ENCODE measurements at places on chromosomes 1 and 21.

DNA sequence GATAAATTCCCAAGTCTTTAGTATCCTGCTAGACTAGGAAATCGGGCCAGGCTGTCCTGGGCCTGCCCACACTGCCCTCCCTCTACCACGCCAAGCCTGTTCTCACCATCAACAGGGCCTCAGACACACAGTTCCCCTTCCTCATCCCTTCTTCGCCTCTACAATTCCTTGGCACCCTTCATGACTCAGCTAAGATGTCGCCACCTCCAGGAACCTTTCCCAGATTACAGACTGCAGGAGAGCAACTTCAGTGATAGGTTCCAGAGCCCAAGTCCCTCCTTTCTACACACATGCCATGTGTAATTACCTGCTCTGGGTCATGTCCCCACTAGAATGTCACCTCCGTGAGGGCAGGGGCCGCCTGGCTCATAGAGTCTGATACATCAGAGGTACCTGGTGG is 3.3 kb downstream of the RIMS3 start:
- no peak for DNase-seq

GRCh38 chr1:52669696-52670095 is 28.5 kb downstream of the COA7 start:
- no peak for DNase-seq

DNA sequence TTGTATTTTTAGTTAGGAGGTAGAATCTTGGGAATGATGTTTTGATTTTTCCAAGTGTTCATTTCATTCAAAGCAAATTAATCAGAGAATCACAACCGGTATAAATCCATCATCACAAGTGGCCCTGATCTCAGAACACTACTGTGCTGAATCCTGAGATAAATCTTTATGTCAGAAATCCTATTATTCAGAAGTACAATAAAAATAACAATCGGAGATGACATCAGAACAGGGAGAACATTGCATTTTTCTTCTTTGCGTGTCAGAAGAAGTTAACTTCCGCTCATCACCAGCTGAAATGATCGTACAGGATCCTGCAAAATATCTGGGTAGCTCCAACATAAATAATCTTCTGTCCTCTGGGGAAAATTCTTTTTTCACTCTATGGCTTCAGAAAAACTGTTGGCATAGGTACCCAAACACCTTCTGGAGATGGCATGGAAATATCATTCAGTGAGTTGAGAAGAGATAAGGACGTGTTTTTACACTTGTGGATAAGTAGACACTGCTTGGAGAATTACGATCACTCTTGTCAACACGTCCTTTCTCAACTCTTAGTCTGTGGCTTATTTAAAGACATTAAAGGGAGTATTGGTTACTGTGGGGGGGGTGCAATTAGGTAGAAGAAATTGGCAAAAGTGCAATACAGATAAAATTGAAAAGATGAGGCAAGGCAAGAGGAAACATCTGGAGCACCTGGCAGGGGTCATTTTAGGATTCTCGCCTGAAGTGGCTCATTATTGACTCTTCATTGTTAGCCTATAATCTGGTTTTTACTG is 46.9 kb upstream of the SMYD2 start:
- no peak for DNase-seq

DNA sequence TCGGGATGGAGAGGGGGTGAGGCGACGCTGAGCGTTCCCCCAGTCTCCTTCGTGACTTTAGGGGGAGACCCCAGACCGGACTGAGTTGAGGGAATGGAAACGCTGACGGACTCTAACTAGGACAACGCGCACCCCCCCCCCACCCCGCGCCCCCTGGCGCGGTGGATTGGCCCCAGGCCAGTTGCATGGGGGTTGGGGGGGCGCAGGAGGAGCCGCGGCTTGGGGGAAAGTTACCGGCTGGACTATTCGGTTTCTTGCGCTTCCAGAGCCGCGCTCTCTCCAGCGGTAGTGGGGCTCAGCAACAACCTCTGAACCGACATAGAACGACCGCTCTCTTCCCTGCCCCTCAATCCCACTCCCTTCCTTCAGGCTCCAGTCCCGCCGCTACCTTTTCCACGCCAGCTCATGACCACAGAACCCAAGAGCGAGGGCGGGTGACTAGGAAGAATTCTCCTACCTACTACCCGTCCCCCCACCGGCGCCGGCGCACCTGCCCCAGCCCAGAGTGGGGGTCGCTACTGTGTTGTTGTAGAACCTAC is 694 bp downstream of the ZBTB7B start:
- DNase-seq, result no peak

DNA sequence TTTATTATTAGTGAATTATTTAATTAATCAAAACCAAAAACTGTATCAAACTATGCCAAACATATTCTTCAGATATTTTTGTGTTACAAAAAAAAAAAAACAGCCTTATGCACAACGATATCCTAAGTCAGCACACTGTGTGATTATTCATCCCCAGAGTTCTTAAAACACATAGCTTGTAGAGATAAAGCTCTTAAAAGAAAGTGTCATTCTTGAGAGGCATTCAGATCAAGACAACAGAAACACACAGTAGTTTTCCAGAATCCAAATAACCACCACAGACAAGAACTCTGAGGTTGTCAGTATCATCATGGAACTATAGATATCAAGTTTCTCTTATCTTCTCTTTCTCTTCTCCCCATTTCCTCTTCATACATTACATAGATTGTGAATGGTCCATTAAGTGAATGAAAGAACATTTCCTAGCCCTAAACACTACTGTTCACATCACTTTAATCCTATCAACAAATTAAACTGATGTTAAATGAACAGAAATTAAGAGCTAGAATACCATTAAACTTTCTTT is 13.5 kb downstream of the ZZZ3 start:
- no peak for DNase-seq

GRCh38 chr1:240666568-240667198 is 54.7 kb upstream of the GREM2 start:
- DNase-seq, result no peak

GRCh38 chr1:172359491-172359999 is 60.9 kb upstream of the C1orf105 start:
- DNase-seq, result no peak

GRCh38 chr1:183281553-183282091 is 95.6 kb downstream of the LAMC2 start:
- DNase-seq, result peak; percentile 34

DNA sequence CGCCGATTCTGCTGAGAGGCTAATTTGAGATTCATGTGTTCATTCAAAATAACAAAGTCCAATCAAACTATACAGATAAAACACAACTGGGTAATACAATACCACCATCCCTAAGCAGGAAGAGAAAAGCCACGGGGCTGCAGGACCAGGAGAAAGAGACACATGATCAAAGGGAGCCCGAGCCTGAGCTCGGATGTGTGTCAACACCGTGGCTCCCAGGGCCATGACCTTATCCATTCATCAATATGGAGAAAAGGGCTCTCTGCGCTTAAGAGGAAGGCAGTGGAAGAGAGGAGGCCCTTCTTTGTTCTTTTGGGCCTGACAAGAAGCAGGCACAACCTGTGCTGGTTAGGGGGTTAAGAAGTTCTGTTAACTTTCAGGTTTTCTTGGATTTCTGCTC is 56.7 kb downstream of the HUNK start:
- no peak for DNase-seq

DNA sequence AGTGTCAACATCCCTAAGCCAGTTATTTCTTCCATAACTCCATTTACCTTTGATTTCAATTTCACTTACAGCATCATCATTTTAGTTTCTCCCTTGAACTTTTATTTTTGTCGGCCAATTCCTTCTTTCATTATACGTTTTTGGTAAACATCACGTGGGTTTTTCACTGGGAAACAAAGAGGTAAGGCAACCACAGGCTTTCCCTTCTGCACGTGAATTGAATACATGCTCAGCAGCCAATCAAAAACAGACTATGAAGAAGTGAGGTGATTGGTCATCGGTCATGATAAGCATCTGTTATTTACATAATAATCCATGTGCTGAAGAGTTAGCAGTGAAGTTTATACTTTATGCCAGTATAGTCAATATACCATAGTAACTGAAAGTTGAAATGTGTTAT is 98.7 kb downstream of the NCAM2 start:
- no peak for DNase-seq

- DNase-seq, result no peak
Measured at GRCh38 chr1:230498704-230499103, 72.6 kb upstream of the PGBD5 start.

DNA sequence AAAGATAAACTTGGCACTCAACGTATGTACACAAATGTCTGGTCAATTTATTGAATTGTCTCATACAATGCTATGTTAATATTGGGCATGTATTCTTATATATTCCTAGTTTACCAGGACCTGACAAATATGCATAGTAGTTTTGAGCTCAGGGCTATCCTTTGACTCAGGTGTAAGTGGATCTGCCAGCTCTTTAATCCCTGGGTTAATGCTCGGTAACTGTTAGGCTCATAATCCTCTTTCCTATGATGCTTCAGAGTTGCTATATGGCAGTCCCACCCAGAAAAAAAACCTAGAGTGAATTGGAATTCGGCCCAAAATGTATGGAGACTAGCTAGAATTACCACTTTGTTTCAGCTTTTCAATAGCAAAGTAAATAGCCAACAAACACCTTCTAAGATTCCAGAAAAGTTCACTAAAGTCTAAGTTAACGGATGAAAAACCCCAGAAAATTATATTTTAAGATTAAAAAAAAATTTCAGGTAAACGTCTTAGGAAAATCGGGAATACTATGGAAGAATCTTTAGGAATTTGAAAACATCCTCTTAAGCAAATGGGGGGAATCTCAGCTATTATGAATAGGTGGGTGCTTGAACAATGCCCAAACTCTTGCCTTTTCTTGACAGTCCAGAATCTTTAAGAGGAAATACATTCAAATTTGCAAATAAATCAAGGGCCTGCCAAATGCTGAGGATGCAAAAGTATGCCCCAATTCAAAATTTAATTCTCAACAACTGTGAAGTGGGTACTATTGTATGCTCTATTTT is 10.9 kb downstream of the H3-3A start:
- no peak for DNase-seq

- no peak for DNase-seq
Measured at GRCh38 chr1:247316590-247317197, 15.0 kb downstream of the ZNF496 start.

GRCh38 chr1:5601516-5601915 is 390.7 kb downstream of the NPHP4 start:
- no peak for DNase-seq

- DNase-seq, result no peak
Measured at GRCh38 chr1:66596191-66596590, 62.2 kb downstream of the SGIP1 start.

GRCh38 chr1:158507511-158507910 is 35.5 kb downstream of the OR10R2 start:
- DNase-seq, result no peak

- DNase-seq, result no peak
Measured at GRCh38 chr1:25061261-25061995, 131.4 kb upstream of the RUNX3 start.

DNA sequence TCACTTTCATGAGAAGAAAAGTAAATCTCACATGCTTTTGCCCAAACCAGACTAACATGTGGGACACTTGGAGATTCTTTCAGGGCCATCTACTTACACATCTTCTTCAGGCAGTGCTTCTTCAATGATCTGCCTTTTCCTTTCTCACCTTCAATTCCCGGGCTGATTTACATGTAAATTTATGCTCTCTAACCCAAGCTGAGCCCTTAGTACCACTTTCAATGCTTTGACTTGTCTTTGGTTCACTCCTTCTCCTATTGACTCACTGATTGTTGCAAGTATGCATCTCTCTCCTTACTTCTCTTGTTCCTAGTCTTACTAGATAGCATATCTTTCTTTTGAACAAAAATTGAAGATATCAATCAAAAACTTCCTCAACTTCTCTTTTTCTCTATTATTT is 154.2 kb upstream of the DEPDC1 start:
- DNase-seq, result no peak

DNA sequence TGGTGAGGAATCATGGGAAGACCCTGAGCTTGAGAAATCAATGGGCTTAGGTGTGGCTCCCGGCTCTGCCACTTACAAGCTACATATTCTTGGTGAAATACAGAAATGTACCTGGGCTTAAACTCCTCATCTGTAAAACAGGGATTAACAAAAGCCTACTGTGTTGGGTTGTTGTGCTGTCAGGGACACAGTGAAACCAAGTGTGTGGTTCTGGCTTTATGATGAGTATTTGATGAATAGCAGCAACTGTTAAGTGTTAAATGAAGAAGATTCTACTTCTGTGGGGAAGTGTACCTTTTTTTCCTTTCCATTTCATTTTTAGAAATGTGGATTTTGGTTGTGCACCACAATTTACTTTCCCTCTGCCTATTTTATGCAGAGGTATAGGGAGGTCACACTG is 41.1 kb upstream of the DUSP10 start:
- DNase-seq, result no peak

DNA sequence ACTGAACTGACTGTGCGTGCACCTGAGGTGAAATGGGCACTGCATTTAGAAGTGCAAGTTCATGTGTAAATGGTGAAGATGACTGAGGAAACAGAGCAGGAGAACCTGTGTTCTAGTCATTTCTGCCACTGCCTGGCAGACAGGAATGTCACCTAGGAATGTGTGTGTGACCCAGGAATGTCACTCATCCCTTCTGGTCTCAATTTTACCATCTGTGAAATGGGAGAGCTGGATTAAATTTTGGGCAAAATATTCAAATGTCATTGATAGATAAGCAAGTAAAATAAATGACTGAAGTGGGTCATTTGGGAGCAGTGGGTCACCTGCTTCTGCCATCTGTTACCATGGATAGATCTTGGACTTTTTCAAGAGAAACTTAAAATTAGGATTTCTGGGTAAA is 42.2 kb downstream of the SLC35F3 start:
- DNase-seq, result no peak

- DNase-seq, result no peak
Measured at GRCh38 chr21:28516991-28517592, 475.6 kb downstream of the LTN1 start.

DNA sequence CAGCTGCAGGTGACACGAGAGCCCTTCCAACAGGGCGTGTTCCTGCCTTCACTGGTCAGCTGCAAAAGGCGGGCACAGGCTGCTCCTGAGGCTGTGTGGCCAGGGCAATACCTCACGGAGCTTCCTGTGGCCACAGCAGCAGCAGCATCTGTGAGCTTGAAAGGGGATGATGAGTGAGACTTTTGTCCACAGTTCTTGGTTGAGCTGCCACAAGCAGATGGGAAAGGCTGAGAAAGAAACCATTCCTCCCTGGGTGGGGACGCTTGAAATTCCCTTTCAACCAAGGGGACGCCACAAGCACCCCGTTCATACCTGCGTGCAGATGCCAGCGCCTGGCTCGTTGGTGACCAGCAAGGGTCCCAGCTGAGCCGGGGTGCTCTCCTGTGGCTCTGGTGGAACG is 37.6 kb downstream of the B3GALT5 start:
- no peak for DNase-seq

GRCh38 chr1:41411229-41411628 is 50.0 kb downstream of the FOXO6 start:
- DNase-seq, result no peak

GRCh38 chr21:18228060-18228739 is 16.4 kb upstream of the CHODL start:
- DNase-seq, result no peak
